ENCODE measurements at places on chromosomes 5 and 9.

DNA sequence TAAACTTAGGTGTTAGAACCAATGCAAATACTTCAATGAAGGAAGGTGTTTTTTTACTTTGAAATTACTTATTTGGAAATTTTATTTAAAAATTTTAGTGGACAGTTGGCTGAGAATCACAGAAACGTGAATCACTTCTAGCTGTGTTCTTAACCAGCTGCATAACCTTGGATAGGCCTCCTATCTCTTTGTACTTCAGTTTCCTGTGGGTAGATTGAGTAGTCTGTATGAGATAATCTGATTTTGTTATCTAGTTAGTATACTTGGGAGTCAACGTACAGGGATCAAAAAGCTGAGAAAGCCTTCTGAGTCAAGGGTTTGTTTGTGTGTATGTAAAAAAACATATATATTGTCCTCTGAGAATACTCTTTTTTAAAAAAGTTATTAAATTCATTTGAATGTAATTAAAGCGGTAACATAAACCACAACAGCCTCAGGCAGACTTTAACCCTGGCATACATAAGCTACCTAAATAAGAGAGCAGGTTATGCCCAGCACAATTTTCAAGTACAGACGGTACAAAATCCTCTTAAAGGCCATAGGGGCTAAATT lies 38.1 kb upstream of the ZCCHC7 start:
- DNase-seq = peak; percentile 27

DNA sequence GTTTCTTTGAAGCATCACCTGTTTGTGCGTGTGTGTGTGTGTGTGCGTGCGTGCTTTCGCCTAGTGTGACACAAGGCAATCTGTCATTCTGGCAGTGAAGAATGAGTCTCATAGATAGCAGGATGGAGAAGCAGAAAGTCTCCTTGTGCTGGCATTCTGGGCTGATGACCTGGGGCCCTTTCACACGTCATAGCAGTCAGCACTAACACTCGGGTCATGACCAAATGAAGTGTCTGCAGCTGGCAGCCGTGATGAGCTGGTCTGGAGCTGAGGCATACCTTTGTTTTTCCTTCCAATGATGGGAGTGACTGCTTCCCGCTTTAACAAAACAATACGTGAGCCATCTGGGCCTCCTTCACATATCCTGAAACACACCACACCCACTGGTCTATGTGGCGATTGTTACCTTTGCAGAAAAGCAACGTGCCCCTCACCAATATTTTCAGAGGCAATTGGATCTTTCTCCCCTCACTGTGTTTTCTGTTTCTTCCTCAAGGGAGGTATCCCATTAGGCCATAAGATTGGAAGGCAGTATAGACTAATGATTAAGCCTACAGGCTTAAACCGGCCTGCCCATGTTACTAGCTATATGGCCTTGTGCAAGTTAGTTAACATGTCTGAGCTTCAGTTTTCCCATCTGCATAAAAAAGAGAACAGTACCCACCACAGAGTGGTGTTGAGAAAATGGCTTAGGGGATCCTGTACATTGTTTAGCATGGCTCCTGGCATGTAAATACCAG lies 88.8 kb downstream of the SREK1 start:
- no peak for DNase-seq

GRCh38 chr5:157088342-157088990 lies 20.4 kb downstream of the HAVCR2 start:
- DNase-seq = no peak

DNA sequence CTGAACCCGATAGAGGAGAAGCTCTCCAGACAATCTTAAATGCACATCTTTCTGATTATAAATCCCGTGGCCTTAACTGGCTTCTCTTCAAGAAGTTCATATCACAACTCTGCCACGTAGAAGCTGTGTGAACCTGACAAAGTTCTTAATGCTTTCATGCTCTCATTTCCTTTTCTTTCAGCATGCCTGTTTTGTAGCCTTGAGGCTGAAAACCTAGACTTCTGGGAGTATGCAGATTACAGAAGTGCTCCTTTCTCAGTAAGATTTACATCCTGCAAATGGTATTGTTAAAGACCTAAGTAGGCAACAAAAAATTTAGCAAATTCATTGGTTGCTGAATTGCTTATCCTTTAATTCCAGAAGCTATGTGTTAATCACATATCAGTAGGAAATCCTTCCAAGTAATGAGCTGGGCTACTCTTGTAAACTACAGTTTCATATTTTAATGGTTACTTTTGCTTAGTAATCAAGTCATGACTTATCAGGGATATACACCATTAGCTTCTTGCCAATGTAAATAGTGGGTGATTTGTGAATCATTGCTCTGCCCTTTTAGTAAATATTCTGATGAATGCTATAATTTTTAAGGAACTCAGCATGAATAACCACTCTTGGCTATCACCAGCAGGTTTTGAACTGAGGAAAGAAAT lies 334.7 kb downstream of the FBXL7 start:
- no peak for DNase-seq

GRCh38 chr5:103207653-103208052 lies 50.9 kb upstream of the MACIR start:
- no peak for DNase-seq

DNA sequence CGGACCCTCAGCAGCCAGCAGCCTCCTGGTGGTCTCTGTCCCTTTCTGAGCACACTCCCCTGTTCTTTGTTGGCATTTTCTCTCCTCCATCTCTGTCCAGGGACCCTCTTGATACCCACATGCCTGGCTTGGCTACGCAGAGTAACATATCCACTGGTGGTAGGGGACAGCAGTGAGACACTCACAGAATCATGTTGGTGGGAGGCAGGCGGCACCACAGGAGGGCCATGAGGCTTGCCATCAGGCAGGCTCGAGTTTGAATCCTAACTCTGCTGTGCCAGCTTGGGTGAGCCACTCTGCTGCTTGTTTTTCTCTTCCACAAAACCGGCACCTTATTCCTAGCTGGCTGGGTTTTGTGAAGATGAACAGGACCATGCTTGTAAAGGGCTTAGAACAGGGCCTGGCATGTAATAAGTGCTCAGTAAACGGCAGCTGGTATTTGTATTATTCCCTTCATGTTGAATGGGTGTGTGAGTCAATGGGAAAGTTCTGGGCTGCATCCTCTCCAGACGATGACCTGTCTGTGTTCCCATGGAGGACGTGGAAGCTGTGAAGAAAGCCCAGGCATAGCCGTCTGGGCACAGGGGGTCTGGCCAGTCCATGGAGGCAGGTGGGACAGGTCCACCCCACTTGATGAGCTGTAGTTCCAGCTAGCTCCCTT lies 2.3 kb downstream of the COL27A1 start:
- no peak for DNase-seq

- DNase-seq = no peak
These were observed 33.1 kb downstream of the ATP6V0E1 start for GRCh38 chr5:173016598-173017046.

DNA sequence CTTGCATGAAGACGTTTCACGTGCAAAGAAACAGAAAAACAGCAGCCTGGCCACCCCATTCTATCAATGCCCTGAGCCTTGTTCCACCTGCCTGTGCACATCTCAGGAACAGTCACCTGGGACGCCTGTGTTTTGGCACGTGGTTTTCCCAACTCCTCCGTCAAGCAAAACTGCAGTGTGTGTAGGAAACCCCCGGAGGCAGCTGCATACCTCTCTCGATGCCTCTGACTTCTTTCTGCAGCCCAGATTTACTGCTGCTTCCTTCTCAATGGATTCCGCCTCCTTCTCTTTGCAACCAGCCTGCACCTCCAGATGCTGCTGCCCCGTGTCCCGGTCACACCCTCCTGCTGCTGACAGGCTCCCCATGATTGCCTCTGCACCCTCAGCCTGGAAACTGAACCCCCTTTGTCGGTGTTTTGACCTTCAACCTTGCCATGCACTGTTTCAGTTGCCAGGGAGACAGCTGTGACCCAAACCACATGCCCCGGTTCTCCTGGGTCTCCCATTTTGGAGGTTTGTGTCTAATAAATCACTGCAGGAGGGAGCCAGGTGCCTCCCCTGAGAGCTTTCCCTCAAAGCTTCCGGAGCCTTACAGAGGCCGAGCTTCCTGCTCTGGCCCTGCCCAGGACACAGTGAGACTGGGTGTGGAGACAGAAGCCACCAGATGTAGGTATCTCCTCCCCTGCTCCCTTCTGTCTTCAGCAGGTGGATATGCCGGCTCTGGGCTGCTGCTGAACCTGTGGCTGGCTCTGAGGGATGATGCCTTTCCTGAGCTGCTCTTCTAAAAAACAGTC lies 395.5 kb upstream of the IRX1 start:
- DNase-seq = no peak

DNA sequence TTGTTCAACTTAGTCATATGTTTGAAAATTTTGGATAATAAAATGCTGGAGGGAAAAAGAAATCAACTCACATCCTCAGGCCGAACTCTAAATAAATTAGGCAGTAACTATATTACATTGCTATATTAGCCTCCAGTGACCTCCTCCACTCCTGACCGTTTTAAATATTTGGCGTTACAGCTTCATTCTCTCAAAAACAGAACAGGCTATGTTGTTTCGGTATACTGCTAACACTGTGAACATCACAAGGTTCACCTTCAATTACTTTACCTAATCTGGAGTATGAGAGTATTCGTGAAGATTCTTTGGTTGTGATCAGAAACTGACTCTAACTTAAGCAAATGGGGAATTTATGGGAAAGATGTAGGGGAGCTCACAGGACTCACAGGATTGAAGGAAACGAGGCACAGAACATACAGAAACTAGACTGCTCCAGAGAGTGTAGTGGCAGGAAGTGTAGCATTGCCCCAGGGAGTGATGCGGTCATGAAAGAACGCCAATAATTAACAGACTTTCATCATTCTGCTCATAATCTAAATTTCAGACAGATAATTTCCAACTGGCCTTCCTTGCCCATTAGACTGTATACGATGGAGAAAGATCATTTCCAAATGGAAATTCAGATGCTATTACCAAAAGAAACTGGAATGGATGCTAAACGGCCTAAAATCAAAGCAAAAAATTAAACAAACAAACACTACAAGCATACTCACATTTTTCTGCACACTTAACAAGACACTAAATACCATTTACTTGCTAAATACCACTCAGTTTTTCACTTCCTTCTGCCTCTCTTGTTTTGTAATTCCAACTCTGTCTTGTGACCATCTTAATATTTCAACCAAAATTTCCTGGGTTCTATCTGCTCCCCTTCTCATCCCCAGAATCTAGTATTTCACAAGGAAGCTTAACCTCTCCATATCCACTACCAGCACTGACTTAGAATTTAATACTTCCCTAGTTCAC lies 110.1 kb upstream of the LPAR1 start:
- no peak for DNase-seq

Data from NCI-H82 (cell line).